ENCODE measurements at places on chromosomes 11 and 22.

- no peak for DNase-seq
These were observed 853.0 kb downstream of the BRD1 start for GRCh38 chr22:48974443-48975315.

DNA sequence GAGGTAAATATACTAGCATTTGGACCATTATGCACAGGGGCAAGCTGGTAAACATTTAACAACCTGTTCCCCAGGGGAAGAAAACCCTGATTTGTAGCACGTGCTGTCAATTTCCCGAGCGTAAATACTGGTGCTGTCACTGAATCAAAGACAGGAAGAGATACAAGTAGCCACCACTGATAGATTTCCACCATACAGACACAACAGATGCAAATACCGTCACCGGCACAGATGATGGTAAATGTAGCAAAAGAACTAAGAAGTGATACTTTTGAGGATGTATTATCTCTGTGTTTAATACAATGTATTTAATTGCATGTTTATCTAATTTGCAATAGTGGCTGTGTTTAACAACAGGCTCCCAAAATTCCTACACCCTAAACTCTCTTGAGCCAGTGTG lies 39.6 kb downstream of the SHISAL1 start:
- no peak for DNase-seq

- DNase-seq = no peak
These were observed 1232.3 kb downstream of the TBC1D22A start for GRCh38 chr22:47994601-47995263.

- DNase-seq = no peak
These were observed 129.5 kb downstream of the FAM76B start for GRCh38 chr11:95660038-95660437.

DNA sequence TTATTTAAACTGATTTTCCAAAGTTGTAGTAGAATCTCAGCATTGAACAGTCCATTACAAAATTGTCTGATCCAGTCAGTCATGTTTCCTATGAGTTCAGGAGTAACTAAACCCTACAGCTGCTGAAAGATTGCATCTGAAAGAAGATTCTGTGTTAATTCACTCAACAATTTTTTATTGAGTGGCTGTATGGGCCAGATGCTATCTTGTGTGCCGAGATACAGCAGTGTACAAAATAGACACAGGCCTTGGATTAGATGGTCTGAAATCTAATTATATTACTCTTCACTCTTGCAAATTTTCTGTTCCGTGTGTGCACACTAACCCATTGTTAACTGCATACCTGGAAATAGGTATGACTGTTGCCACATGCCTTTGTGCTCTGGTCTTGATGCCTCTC lies 7.3 kb downstream of the GVQW3 start:
- no peak for DNase-seq

DNA sequence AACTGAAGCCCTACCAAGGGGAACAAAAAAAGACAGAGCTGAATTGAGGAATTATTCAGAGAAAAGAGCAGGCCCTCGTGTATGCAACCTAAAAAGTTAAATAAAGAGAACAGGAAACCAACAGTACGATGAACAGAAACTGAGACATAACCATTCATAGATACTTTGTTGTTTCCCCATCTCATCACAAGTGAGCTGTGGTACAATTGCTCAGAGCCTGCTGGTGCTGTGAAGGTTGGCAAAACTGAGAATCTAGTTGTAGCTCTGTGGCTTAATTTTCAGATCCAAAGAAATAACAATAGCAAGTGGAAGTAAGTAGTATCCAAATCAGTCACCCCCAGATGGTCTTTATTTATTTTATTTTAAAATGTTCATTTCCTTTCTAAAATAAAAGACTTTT lies 37.7 kb upstream of the BLID start:
- no peak for DNase-seq

DNA sequence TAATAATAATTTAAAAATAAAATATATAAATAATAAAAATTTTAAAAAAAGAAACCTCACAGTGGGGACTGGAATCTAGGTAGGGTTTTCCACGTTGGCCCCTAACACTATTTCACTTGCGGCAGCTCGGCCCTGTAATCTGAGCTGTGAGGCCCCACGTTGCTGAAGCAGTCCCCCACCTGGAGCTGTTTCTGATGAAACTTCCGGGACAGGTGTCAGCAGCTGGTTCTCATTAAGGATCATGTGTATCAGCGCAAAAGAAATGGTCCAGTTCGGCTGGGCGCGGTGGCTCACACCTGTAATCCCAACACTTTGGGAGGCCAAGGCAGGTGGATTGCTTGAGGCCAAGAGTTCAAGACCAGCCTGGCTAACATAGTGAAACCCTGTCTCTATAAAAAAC lies 17.3 kb downstream of the RHOD start:
- no peak for DNase-seq

DNA sequence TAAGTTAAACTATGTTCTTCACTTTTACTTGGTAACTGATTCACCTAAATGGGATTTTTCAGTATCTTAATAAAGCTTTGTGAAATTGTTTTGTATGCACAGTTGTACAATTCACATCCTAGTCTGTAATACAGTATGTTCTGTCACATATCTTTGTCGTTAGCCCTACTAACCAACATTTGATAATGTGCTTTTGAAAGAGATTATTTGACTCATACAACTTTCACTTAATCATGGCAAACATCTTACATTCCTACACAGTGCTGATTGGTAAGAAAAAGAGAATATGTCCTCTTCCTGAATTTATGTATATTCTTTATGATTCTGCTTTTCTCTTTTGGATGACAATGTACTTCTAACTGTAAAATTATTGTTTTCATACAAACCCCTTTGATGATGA lies 234.5 kb downstream of the METTL15 start:
- no peak for DNase-seq

- no peak for DNase-seq
These were observed 22.2 kb upstream of the PICALM start for GRCh38 chr11:86091086-86091485.

- DNase-seq = no peak
These were observed 6.9 kb downstream of the ACCS start for GRCh38 chr11:44072757-44073658.

DNA sequence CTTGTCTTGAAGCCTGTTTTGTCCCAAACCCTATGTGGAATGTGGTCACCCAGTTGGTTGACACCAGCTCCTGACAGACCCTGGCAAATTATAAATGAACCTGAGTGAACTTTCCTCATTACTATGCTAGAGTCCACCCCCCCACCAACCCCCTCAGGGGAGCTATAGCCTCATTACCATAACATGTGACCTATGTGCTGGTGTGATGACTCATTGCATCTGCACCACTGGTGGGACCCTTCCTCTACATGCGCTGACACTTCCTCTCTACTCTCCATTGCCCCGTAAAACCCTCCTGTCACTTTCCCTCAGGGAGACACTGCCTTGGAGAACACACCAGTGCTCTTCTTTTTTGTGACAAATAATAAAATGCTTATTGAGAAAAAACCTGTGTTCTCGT lies 105.0 kb upstream of the SESN3 start:
- no peak for DNase-seq

DNA sequence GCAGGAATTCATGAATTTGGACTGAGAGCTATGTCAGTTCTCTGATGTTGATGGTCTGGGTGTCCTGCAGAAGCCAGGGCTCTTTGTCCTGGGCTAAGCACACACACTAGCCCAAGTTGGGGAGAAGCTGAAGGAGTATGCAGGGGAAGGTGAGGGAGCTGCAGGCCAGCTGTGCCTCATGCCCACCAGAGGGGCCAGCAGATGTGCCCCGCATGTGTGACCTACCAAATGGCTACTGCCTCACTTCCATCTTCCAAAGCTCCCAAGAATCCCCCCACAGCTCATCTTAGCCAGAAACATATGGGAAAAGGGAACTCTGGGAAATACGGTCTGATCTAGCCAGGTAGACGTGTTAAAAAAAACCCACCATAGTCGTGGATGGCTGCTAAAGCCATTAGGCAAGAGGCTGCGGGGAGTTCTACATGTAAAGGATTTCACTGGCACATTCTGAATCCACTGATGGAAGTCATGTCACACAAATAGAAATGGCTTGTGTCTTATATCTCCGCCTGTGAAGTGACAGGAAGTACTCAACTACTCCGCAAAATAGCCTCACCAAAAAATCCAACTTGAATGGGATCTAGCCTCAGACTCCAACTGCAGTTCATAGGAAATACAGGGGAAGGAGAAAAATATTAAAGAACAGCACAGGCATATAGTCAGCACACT lies 96.3 kb upstream of the CLMP start:
- no peak for DNase-seq

DNA sequence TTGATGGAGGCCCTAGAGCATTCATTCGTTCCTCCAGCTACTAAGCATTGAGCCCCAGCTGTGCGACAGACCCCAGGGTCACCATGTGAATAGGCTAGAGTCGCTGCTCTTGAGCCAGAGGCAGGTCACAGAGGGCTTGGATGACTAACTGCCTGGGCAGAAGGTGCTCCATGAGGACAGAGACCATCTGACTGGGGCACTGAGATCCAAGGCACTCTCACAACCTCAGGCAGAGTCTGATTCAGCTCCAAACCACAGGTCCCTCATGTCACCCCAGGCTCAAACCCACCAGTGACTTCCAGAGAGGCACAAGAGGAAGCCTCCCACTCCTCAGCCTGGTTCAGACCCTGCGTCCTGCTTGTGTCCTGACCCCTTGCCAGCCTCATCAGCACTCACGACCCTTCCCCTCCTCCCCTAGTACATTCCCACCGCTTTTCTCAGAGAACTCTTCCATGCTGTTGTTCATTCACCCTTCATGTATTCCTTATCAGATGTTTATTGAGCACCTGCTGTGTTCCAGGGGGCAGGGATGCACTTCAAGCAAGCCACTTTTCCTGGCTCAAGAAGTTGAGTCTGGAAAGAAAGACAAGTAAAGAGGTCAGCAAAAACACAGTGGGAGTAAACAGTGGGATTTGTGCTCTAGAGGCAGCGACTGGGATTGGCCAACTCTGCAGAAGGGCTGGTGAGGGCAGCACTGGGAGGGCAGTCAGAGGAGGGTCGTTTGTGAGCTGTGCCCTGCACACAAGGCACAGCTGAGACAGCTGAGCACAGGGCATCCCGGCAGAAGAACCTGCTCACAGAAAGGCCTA lies 9.3 kb downstream of the OAF start:
- DNase-seq = no peak

DNA sequence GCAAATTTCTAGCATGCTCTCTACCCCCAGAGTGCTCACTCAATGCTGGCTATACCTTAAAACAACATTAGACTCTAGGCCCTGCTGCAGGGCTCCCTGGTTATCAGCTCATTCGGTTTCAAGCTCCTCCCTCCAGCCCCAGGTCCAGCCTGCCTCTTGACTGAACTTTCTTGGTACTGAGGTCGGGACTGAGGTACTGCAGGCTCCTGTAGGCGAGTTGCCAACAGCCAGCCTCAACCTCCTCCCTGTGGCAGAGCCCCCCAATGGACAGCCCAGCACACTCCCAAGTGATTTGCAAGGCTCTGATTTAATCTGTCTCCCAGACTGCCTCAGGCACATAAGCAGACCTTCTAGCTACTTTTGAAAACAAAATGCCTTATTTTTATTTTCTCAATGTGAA lies 73.6 kb upstream of the EIF3M start:
- DNase-seq = no peak

- DNase-seq = no peak
These were observed 86.7 kb downstream of the SIK3 start for GRCh38 chr11:117011541-117011898.
